Fibroblast of pulmonary artery (primary cell): ENCODE measurements at places on chromosomes 6 and 20.

- no peak for DNase-seq
Observed at GRCh38 chr6:6004390-6004995, 2.2 kb downstream of the NRN1 start.

GRCh38 chr20:59448851-59449444 is 148.5 kb downstream of the EDN3 start:
- DNase-seq, result no peak

DNA sequence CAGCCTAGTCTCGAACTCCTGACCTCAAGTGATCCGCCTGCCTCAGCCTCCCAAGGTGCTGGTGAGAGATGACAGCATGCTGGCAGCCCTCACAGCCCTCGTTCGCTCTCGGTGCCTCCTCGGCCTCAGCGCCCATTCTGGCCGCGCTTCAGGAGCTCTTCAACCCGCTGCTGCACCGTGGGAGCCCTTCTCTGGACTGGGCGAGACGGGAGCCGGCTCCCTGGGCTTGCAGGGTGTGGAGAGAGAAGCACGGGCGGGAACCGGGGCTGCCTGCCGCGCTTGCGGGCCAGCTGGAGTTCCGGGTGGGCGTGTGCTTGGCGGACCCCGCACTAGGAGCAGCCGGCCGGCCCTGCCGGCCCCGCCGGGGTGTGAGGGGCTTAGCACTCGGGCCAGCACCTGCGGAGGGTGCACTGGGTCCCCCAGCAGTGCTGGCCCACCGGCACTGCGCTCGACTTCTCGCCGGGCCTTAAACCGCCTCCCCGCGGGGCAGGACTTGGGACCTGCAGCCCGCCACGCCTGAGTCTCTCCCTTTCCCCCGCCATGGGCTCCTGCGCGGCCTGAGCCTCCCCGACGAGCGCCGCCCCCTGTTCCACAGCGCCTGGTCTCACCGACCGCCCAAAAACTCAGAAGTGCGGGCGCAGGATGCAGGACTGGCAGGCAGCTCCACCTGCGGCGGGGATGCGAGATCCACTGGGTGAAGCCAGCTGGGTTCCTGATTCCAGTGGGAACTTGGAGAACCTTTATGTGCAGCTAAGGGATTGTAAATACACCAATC is 31.5 kb upstream of the RANBP9 start:
- DNase-seq, result no peak

DNA sequence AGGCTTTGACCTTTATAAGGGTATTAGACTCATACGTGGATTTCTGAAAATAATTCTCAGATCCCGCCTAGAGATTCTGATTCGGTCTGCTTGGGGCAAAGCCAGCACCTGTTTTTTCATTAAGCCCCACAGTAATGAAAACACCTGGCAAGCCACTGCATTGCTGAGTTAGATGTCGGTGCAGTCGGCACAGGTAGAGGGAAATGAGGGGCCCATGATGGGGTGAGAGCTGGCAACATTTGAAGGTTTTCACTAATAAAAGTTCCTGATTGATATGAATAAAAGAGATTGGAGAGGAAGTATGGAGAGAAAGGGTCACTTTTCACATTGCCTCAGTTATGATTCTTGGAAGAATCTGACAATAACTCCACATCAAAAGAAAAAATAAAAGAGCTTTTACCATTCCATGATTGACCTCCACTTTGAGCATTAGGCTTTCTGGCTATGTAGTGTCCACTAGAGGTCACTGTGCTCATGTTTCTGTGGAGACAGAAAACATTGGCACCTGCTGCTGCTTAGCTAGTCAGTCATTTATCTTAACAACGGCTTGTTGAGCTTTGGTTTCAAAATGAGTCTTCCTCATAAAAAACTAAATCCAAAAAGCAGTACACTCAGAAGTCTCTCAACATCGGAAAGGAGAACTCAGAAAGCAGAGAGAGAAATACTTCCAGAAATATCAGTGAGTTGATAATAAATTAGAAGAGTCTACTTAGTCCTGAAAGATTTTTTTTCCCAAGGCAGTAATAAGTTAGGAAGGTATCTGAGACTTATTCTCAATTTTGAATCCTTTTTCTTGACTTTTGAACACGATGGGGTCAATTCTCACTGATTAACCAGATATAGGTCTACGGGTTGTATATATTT is 53.3 kb upstream of the KLHL31 start:
- DNase-seq, result peak; percentile 72

DNA sequence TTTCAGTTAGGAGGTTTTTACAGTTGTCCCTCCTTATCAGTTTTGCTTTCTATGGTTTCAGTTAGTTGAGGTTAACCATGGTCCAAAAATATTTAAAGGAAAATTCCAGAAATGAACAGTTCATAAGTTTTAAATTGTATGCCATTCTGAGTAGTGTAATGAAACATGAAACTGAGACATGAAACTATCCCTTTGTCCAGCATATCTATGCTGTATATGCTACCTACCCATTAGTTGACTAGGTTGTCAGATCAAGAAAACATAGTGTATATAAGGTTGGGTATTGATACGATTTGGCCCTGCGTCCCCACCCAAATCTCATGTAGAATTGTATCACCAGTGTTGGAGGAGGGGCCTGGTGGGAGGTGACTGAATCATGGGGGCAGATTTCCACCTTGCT is 39.1 kb downstream of the VGLL2 start:
- DNase-seq, result no peak

GRCh38 chr20:37758332-37758731 is 64.5 kb downstream of the CTNNBL1 start:
- DNase-seq, result no peak

- DNase-seq, result no peak
Observed at GRCh38 chr20:48720256-48720985, 107.4 kb downstream of the PREX1 start.

- DNase-seq, result no peak
Observed at GRCh38 chr20:43183536-43184070, 6.1 kb downstream of the PTPRT start.

- DNase-seq, result peak; percentile 92
Observed at GRCh38 chr6:89050155-89050554, 30.4 kb upstream of the PNRC1 start.

GRCh38 chr6:35808688-35809087 is 3.5 kb downstream of the LHFPL5 start:
- peak; percentile 32 for DNase-seq

GRCh38 chr20:35005463-35005961 is 49.8 kb downstream of the MYH7B start:
- no peak for DNase-seq

DNA sequence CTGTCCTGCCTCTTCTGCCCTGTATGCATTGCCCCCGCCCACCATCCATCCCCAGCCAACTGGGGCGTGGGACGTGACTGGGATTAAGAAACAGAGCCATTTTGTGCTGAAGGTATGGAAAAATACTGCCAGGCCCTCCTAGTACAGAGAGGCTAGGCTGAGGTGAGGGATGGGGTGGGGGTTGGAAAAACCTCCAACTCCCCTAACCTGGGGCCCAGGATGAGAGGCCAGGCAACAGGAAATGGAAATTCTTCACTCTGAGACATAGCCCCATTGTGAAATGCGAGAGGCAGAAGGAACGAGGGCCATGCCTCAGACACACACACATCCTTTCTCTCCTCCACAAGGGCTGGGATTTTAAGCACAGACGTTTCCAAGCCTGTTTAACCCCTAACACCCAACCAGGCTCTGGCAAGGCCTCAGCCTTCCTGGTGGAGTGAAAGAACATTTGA is 19.9 kb downstream of the KCNK5 start:
- no peak for DNase-seq

GRCh38 chr6:111980143-111980542 is 73.8 kb upstream of the CCN6 start:
- DNase-seq, result peak; percentile 57

DNA sequence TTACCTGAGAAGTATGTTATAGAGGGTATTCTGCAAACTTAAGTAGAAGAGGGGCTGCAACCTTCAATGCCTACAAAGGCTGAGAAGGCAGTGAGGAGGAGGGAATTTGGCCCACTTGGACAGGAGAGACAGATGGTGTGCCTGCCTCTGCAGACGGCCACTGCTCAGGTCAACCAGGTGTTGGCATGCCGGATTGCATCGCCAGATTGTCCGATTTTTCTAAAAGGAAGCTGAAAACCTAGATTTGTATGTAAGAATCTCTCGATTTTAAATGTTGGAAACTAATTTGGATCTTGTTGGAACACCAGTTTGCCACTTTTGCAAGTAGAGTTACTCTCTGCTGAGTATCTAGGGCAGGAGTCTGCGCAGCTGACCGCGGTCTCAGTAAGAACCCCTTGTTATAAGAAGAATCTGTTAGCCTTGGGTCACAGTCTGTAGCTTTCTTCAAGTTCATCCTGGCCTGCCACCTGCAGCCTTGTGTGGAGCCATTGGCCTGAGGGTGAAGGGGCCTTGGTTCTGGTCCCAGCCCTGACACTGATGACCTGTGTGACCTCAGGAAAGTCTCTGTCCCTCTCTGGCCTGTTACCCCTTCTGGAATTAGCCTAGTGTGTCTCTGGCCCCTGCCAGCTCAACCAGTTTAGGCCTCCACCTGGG is 54.4 kb downstream of the TGM2 start:
- no peak for DNase-seq

- DNase-seq, result no peak
Observed at GRCh38 chr20:55947701-55948100, 57.6 kb downstream of the CBLN4 start.

DNA sequence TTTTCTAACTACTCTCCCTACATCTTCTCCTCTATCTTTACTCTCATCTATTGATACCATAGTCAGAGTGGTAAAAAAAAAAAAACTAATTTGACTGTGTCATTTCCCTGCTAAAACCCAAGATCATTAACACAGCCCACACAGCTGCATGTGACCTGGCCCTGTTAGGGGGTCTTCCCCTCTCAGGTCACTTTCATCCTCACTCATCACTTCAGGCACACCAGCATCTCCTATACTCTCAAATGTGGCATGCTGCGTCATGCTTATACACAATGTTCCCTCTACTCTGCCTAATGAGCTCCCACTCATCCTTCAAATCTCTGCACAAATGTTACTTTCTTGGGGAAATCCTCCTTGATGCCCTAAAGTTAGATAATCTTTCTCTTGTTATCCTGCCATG is 86.8 kb downstream of the CDK19 start:
- DNase-seq, result no peak
